Upper lobe of right lung (tissue), 1 donor: ENCODE measurements at places on chromosomes 16 and 17.

- no peak for DNase-seq
Observed at GRCh38 chr17:75607086-75607485, 19.5 kb downstream of the MYO15B start.

- DNase-seq = no peak
Observed at GRCh38 chr17:72733619-72734282, 358.7 kb downstream of the SLC39A11 start.

DNA sequence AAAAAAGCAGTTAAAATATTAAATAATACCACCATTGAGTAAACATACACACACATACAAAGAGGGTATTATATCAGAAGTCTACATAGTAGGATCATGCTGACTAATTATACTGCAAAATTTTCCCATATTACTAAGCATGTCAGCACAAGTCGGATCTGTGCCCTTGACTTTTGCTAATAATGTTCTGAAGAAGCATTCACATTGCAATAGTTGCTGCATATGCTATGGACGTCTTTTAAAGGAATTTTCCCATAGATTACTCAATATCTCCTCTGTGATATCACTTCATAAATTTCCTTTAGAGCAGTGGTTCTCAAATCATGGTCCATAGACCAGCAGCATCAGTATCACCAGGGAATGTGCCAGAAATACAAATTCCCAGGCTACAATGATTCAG, 110.9 kb upstream of the NUDT7 start:
- DNase-seq = no peak

DNA sequence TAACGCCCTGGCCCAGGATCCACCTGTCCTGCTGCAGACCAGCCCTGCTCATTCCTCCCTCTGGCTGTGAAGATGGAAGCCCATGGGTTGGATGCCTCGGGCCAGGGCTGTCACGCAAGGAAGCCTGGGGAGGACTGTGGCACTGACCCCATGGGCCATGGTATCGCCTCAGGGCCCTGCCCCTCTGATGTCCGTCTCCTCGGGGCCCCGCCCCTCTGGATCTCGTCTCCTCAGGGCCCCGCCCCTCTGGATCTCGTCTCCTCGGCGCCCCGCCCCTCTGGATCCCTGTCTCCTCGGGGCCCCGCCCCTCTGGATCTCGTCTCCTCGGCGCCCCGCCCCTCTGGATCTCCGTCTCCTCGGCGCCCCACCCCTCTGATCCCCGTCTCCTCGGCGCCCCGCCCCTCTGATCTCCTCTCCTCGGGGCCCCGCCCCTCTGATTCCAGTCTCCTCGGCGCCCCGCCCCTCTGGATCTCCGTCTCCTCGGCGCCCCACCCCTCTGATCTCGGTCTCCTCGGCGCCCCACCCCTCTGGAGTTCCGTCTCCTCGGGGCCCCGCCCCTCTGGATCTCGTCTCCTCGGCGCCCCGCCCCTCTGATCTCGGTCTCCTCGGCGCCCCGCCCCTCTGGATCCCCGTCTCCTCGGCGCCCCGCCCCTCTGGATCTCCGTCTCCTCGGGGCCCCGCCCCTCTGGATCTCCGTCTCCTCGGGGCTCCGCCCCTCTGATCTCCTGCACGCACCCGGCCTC, 24.0 kb downstream of the METRNL start:
- DNase-seq = no peak

- peak; percentile 86 for DNase-seq
Observed at GRCh38 chr17:16215002-16215272, 397 bp downstream of the NCOR1 start.

DNA sequence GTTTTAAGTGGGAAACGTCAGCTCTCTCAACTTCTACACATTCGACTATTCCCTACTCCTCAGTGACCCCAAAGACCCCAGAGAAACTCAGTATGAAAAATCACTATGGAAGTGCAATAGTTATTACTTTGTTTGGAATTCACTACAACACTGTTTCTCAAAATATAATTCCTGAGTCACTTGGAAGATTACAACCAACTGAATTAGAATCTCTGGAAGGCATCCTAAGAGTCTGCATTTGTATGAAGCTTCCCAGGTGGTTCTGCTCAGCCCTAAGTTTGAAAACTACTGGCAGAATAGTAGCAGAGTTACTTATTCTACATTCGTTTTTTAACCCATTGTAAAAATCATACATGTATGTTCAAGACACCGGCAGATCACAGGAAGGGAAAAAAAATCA, 525.6 kb downstream of the MAF start:
- DNase-seq = no peak

DNA sequence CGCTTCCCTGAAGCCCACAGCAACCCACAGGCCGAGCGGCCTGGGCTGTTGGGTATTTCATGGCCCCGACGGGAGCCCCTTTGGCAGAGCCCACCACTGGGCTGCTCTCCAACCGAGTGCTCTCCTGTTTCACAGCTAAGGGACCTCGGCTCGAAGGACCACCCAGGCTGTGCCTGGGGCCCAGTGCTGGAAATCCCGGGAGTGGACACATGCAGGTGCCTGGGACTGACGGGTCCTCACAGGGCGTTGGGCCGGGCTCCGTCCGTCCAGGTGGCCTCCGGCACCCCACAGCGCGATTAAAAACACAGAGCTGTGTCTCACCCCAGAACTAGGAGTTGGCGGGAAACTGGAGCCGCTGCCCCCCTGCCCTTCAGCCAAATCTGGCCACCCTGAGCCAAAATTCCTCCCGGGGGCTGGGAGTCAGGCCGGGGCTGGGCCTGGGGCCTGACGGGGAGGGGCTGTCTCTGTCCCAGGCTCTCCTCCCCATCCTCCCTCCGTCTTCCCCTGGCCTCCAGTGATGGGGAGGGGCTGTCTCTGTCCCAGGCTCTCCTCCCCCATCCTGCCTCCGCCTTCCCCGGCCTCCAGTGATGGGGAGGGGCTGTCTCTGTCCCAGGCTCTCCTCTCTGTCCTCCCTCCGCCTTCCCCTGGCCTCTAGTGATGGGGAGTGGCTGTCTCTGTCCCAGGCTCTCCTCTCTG, 14.1 kb downstream of the UTS2R start:
- no peak for DNase-seq

GRCh38 chr16:71467810-71468209, 5.8 kb upstream of the ZNF23 start:
- no peak for DNase-seq

- DNase-seq = no peak
Observed at GRCh38 chr16:62620275-62620674, 584.0 kb upstream of the CDH8 start.

GRCh38 chr17:9928601-9929333, 23.7 kb upstream of the RCVRN start:
- DNase-seq = no peak

DNA sequence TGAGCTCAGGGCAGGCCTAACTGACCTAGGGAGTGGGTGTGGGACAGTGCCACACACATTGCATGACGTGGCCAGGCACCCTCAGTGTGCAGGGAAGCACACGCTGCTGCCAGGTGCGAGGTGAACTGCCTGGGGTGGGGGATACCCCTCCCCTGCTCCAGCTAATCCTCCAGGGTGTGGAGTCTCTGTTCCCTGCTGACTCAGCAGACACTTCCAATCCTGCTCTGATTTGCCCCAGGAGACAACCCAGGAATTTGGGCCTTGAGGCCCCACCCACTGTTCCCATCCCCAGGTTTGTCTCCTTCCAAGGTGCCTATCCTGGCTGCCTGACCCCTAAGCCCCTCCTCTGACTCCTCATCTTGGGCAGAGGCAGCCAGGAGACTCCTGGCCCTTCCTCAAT, 10.7 kb downstream of the DLX3 start:
- DNase-seq = no peak

GRCh38 chr16:53404959-53405358, 29.3 kb upstream of the RBL2 start:
- no peak for DNase-seq

GRCh38 chr17:28968231-28968913, 17.1 kb upstream of the PHF12 start:
- no peak for DNase-seq

GRCh38 chr17:70804161-70804560, 634.8 kb downstream of the KCNJ2 start:
- no peak for DNase-seq

GRCh38 chr17:2336215-2336851, at the start of gene TSR1:
Gene TSR1, minus strand, starts transcription at chr17:2336457. Its CDS starts 30 bp downstream, at chr17:2336427.
- peak; percentile 95 for DNase-seq

DNA sequence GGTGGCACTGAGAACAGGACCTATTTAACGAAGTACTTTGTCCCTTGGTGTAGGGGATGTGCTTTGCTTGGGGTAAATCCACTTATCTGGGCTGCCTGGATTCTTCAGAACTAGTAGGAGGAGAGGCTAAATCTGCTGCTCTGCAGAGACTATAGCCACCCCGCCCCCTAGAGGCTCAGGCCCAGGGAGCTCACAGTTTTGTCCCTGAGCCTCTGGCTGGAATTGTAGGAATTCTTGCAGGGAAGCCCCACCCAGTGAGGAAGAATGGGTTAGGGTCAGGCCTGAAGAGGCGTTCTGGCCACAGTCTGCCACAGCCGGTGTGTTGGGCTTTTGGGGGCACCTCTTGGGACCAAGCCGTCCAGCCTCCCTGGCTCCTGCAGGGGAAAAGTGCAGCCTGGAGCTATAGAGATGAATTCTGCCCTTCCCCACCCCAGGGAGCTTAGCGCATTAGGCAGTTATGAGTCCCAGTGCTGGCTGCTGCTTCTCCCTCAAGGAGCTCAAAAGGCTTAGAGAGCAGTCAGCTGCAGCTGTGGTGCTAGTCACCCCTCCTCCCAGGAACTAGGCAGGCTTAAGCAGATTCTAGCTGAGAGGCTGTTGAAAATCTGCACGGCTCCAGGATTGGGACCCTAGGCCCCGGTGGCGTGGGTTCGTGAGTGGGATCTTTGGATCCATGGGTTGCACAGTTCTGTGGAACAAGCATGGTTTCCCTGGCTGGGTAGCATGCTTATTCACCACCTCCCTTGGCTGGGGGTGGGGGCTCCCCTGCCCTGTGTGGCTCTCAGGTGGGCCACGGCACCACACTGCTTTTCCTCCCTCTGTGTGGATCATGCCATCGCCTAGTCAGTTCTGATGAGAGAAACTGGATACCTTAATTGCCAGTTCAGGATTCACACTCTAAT, 237.4 kb upstream of the TOM1L1 start:
- DNase-seq = no peak

DNA sequence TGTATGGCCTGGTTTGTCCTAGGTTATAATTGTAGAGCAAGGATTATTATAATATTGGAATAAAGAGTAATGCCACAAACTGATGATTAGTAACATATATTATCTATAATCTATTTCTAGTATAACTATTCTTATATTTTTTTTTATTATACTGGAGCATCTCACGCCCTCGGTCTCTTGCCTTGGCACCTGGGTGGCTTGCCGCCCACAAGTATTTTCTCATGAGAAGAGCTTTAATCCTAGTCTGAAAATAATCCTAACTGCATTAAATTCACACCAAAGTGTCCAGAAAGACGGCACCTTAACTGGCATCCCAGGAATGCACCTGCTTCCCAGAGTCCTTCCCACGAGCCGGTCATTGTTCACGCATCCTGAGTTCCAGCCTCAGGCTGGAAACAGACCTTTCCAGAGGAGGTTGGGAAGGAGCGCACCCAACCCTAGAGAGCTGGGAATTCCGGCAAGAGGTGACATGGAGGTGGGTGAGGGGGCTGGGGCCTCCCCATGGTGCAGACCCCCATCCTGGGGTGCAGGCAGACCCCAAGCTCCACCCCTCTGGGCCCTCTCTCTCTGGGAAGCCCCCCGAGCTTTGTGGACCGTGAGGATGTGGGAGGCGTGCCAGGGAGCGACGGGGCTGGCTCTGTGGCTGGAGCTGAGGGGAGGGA, 15.9 kb downstream of the CHMP1A start:
- no peak for DNase-seq

GRCh38 chr17:59108400-59109102, 1.9 kb upstream of the TRIM37 start:
- DNase-seq = no peak

DNA sequence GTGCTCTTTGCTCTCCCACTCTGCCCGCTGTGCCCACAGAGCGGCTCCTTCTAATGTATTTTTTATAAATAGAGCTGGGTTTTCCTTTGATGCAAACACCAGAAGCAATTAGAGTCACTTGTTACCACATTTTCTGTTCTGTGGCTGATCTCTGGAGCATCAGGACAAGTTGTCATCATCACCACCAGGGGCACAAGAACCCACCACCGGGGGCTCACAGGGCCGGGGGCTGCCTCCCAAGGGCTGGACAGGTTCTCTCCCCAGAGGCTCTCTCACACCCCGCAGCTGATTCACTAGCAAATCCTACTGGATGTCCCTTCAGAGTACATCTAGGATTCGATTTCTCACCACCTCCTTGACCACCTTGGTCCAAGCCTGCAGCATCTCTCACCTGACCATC, 18.5 kb downstream of the C16orf82 start:
- no peak for DNase-seq

DNA sequence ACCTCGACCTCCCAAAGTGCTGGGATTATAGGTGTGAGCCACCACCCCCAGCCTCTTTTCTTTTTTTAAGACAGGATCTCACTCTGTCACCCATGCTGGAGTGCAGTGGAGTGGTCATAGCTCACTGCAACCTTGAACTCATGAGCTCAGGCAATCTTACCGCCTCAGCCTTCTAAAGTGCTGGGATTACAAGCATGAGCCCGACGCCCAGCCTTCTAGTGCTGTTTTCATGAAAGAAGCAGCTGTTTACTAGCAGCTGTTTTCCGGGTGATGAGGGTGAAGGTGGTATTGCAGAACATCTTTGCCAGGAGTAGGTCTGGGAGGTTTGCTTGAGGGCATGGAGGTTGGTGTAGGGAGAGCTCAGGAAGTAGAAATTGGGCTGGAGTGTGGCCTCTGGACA, 2.0 kb downstream of the ADCY7 start:
- DNase-seq = peak; percentile 15

GRCh38 chr17:19249681-19250080, 12.5 kb downstream of the EPN2 start:
- DNase-seq = no peak

GRCh38 chr16:77404775-77405174, 30.1 kb downstream of the ADAMTS18 start:
- no peak for DNase-seq

DNA sequence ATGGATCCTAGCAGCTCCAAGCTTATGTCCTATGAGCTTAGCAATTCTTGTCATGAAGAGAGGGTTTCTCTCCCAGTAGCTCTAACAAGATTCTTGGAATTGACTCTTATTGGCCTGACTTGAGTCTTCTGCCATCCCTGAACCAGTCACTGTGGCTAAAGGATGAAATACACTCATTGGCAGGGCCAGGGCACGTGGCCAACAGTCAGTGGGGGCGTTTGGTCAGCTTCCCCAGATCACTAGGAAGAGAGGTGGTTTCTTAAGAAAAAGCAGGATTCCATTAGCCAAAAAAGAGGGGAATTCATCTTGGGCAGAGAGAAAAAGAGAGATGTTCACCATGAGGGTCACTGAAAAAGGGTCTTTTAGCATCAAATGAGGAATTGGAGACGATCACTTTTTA, 363.2 kb downstream of the SNX29 start:
- no peak for DNase-seq

GRCh38 chr16:23670137-23670776, 8.4 kb upstream of the PLK1 start:
- DNase-seq = no peak

GRCh38 chr17:76174037-76174436, 33.0 kb upstream of the FOXJ1 start:
- DNase-seq = no peak

GRCh38 chr17:16417896-16418684, 2.7 kb downstream of the TRPV2 start:
- DNase-seq = no peak
